ENCODE measurements at places on chromosomes 7 and 10.

- DNase-seq = no peak
Measured at GRCh38 chr10:73058057-73058591, 38.5 kb downstream of the P4HA1 start.

GRCh38 chr10:71964098-71964742 lies at the start of gene CHST3:
Gene CHST3 (plus strand): TSS chr10:71964395. CDS start chr10:72005843, 41,448 bp downstream.
- DNase-seq = no peak

DNA sequence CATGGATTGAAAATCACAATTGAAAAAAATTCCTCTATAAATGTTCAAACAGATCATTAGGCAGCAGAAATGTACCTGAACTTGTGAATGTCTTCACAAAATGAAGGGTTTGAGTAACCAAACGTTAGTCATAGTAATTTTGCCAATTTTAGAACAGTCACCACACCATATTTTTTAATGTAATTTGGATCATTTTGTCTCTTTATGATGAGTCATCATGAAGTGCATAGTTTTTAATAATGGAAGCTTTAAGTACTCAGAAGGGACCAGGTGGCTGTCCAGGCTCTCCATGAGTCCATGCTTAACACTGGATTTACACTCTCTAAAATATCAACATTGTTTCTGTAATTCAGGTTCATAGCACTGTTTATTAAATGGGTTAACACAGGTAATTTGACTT lies 219.2 kb downstream of the ETV1 start:
- no peak for DNase-seq

DNA sequence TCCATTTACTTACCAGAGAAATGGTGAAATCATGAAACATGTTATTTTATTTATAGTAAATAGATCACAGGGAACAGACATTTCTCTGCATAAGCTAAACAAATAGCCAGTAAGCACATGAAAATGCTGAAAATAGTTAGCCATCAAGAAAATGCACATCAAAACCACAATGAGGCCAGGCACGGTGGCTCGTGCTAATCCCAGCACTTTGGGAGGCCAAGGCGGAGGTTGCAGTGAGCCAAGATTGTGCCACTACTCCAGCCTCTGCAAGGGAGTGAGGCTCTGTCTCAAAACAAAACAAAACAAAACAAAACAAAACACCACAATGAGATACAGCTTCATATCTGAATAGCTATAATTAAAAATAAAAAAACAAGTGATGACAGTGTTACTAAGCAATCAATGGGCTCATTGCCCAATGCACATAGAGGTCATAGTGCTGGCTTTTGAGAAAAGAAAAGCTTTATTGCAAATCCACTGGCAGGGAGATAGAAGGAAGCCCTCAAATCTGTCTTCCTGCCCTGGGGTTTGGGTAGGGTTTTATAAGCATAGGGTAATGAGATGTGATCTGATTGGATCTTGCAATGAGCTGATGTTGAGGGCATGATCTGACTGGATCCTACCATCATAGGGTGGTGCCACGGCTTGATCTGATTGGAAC lies 16.2 kb downstream of the CSTF2T start:
- no peak for DNase-seq

DNA sequence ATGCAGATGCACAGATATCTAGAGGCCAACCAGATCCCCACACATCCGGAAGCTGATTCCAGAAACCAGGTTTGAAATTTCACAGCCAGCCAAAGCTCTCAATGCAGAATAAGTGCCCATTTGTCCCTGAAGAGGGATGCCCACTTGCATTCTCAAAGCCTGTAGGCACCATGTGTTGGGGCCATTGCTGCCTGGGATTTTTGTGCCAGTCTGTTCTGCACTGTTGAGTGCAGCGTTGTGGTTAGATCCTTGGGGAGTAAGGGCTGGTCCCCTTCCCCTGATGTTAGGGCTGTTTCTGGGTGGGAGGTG lies 62.4 kb downstream of the EEPD1 start:
- no peak for DNase-seq

DNA sequence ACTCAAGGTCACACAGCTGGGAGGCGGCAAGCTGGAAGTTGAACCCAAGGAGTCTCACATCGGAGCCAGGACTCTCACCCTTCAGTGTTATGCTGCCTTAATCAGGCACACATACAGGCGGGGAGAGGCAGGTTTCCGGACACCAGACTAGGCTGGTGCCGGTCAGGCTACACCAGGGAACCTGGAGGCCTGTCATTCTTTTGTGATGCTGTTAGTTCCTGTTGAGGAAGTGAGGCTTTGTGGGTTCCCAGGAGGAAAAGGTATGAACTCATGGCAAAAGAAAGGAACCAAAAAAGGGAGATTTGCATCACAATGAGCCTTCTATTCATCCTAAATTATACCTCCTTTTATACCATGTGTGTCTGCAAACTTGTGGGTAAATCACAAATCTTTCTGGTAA lies 103.8 kb downstream of the TCF7L2 start:
- DNase-seq = no peak

DNA sequence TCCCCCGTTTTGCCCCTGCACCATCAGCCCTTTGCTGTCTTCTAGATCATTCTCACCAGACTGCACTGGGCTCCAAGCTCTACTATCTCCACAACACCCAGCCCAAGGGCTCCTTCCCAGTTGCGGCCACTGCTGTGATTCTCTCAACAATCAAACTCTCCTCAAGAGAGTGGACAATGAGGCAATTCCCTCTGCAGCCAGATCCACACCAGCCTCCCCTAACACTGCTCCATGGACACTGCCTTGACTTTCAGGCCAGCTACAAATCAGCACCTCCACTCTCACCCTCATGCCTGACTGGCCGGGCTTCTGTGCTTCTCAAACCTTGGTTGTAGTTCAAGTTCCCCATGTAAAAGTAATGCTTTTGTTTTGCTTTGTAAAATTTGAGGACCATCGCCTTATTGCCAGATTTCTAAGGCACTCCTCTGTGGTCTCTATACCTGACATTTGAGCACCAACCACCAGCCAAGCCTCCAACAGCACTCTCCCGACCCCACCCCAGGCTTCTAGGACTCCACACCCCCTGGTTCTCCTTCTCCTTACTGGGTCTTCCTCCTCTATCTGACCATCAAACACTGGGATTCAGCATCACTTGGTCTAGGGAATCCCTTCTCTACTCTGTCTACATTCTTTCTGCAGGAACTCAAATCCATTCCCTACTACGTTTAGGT lies 45.4 kb downstream of the PPIF start:
- DNase-seq = no peak

- no peak for DNase-seq
Measured at GRCh38 chr7:132614428-132615318, 38.4 kb upstream of the PLXNA4 start.

DNA sequence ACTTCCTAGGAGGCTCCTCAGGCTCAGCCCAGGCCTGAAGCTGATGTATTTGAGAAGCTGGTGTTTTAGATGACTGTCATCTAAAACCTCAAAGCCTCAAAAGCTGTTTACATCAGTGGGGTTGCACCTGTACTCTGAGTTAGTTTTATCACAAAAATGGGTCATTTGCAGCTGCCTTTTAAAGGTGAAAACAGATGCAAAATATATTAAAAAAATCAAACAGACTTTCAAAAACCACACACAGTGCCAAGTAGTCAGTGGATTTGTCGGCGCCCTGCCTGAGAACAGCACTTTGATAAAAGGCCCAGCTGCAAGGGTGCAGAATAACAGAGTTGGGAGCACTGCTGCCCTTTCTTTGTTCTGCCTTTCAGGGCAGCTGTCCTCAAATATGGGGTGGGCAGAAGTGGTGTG lies 103.0 kb downstream of the VOPP1 start:
- DNase-seq = no peak

DNA sequence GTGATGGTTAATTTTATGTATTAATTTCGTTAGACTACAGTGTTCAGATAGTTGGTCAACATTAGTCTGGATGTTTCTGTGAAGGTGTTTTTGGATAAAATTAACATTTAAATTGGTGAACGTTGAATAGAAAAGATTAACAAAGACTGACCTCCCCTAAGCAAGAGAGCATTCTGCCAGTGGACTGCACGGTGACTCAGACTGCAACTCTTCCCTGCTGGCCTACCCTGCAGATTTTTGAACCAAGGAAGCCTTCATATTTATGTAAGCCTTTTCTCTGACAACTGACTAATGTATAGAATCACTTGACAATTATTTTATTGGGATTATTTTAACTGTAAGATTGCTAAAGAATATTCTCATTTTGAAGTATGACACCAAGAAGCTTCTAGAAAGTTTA lies 7.9 kb upstream of the ZNF248 start:
- DNase-seq = no peak

GRCh38 chr10:125778556-125778955 lies 2.9 kb upstream of the MMP21 start:
- no peak for DNase-seq

DNA sequence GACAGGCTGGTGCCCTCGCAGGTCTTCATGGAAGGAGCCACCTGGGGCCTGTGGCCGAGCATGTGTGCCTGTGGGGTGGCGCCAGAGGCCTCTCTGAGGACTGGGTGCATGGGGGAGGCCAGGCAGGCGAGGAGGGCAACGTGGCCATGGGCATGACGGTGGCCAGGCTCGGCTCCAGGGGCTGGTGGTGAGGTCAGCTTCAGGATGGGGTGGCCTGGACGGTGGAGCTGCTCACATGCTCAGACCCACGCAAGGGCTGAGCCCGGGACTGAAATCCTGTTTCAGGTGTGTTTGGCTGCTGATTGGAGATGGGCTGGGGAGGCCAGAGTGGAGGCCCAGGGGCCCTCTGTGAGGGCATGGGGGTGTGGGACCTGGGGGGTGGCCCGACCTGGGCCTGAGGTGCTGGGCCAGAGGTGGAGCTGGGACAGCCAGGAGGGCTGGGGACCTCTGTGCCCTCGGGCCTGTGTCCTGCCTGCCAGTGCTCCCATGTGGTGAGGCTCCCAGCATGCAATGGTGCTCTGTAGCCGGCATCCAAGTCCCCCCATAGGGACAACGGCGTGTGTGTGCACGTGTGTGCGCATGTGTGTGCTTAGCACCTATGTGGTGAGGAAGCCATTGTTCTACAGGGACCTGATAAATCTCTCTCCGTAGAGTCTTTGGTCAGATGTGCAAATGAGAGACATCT lies 71.1 kb downstream of the INPP5A start:
- no peak for DNase-seq
